Immature natural killer cell (primary cell): ENCODE measurements at places on chromosomes 5 and 9.
A peak's percentile ranks its signal among the peaks of the same experiment; 100 is the strongest.

DNA sequence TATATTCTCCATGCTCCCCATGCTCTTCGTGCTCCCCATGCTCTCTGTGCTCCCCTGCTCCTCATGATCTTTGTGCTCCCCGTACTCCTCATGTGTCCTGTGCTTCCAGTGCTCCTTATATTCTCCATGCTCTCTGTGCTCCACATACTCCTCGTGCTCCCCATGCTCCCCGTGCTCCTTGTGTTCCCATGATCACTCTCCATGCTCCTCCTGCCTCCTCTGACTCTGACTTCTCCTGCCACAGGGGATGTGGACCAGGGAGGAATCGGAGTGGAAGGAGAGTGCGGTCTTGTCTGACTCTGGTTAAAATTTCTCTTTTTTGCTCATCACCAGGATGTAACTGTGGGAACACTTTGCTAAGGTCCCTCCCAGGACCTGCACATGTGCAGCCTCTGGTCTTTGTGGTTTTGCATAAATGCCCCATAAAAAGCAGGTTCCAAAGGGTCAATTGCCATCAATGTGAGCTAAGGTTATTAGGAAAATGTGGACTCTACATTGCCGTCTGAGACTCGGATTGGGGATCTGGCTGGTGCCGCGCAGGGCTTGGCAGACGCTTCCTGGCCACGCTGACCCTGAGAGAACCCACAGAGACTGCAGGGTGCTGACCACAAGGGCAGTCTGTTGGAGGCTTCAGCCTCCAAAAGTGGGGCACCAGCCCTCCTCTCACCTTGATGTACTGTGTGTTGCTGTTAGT is 52.5 kb downstream of the TRIP13 start:
- DNase-seq, result no peak

DNA sequence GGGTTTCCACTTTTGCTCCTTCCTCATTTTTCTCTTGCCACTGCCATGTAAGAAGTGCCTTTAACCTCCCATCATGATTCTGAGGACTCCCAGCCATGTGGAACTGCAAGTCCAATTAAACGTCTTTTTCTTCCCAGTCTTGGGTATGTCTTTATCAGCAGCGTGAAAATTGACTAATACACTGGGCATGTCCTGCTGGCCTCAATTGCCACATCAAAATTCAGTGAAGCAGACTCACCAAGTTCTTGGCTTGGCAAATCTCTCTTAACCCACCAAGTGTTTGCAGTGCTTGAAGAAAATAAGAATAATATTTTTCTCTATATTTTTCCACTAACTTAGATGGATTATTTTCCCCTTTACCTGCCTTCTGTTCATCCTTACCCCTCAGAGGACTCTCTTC is 212.0 kb downstream of the BRINP1 start:
- no peak for DNase-seq

GRCh38 chr9:130940027-130940549 is 1.0 kb upstream of the FIBCD1 start:
- DNase-seq, result no peak

DNA sequence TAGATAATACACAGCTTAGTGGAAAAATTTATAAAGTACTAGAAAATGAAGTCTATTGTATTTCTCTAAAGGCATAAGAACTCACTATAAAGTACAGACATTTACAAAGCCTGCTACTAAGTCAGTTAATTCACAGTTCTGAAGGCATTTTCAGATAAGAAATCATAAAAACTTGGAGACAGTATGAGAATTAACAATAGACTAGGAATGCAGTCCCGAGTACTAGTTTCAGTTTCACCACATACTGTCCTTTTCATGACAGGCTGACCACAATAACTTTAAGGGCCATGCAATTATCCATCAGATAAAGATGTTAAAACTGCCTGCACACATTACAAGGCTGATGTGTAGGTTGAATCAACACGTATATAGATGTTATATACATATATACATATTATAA is 362.6 kb upstream of the SMC2 start:
- DNase-seq, result no peak

DNA sequence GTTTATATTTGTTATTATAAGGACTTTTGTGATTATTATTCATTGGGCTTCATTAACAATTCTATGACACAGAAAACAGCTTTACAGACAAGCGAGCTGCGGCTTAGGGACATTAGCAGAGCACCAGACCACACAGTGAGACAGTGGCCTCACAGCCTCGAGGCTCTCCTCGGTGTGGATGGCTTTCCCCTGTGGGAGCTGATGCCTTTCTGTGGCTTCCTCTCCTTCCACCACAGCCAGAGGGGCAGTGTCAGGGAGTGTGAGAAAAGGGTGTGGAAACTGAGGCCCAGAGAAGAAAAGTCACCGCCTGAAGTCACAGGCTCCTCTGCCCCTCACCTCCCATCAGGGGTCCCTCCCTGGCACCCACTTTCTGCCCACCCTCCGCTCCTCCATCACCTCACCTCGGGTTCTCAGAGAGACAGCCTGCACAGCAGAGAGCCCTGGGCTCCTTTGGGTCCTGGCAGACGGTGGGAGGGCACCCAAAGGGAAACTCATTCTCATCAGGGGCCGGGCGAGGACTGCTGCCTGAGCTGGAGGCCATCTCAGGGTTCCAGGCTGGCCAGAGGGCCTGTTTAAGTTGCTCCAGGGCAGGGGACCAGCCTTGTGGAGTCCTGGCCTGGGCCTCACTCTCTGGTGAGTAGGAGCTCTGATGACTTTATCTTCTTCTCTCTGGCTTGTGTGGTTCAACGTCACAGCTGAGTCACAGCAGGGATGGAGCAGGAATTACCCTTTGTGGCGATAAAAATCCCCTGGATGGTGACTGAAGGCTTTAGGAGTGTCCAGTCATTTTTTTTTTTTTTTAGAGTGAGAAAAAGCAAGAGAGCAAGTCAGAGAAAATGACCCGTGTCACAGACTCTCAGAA is 830 bp downstream of the TRAF1 start:
- peak; percentile 64 for DNase-seq

DNA sequence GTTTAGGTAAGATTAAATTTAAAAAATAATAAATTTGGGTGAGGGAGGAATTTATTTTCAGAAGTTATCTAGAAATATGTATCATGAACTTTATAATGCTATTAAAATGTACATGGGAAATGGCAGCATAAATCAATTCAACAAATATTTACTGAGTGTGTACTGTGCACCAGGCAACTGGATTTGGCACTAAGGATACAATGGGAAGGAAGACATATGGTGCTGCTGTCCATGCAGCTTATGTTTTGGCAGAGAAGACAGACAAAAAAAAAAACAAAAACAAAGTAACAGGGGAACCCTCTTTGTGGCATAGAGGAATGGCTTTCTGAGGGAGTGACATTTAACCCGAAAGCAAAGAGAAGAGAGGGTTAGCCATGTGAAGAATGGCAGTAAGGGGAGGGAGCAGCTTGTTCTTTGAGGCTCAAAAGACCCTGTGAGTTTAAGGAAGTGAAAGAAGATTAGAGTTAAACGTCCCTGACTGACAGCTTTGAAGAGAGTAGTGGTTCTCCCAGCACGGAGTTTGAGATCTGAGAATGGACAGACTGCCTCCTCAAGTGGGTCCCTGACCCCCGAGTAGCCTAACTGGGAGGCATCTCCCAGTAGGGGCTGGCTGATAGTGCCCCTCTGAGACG is 23.9 kb downstream of the CNTRL start:
- no peak for DNase-seq

DNA sequence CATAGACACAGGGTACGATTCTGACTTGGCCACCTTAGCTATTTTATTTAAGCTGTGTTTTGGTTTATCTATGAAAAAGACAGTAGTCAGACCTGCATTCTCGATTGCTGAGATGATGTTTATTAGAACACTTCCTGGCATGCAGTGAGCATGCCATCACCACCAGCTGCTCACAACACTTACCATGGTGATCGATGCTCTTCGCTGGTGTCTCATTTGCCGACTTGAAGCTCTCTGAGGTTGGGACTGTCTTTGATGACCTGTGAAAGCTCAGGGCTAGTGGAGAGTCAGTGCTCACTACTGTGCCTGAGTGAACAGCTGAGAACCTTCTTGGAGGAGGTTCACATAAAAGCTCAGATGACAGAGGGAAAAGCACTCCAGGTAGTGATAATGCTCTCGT is 4.4 kb upstream of the C9orf153 start:
- no peak for DNase-seq

- no peak for DNase-seq
Observed at GRCh38 chr9:15068261-15068660, 158.0 kb upstream of the FREM1 start.

- no peak for DNase-seq
Observed at GRCh38 chr5:41127967-41128690, 57.0 kb upstream of the MROH2B start.

DNA sequence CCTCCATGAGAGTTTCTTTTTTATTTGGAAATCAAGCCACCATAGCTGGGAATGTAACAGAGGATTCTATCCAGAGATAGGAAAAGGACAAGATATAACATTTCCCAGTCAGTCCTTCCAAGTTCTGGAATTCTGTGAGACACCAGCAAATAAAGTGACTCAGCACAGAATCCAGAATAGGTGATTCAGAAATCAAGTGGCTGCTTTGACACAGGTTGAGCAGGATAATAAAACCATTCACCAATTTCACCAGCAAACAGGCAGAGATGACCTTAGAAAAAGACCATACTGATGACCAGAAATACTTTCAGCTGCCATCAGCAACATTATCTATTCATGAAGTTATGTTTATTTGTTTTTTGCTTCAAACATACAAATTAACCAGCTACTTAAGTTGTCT is 491.5 kb upstream of the TUSC1 start:
- DNase-seq, result no peak

GRCh38 chr9:68505681-68506409 is 34.8 kb downstream of the TMEM252 start:
- DNase-seq, result no peak

DNA sequence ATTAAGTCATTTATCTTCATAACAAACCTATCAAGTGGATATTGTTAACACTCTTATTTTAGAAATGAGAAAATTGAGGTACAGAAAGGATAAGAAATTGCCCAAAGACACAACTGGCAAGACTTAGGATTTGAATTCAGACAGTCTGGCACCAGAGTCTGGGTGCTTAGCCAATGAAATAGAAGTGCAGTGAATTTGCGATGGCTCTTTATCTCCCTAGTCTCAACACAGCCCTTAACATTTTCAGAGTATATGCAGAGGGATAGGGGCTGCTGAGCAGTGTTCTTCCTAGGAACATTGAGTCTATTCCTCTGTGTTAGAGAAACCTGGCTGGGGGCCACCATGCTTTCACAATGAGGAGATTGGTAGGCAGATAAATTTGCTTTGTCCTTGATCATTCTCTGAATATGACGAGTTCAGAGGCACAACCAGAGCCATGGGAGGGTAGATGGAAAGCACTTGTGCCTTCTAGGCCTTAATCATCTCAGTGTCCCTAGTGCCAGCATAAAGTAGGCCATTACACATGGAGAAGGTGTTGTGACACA is 6.1 kb upstream of the FSD1L start:
- no peak for DNase-seq

- no peak for DNase-seq
Observed at GRCh38 chr5:178407646-178408045, 175.0 kb upstream of the PHYKPL start.

GRCh38 chr5:74380193-74380592 is 260.3 kb downstream of the ENC1 start:
- DNase-seq, result no peak

DNA sequence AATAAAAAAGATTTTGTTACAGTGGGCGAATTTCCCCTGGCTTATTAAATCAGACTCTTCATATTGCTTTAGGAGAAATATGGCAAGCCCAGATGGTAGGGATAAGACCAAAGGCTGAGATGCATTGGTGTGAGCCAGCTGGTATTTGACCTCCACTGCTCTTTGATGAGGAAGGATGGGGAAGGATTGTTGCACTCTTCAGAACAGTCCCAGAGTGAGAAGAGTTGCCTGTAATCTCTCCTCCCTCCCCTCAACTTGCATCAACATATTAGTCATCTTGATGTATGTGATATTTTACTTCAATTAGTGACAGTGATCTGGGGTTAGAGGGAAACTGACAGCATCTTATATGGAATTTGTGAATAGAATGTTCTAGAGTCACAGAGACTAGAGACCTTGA is 136.6 kb downstream of the ADAMTS12 start:
- DNase-seq, result no peak

DNA sequence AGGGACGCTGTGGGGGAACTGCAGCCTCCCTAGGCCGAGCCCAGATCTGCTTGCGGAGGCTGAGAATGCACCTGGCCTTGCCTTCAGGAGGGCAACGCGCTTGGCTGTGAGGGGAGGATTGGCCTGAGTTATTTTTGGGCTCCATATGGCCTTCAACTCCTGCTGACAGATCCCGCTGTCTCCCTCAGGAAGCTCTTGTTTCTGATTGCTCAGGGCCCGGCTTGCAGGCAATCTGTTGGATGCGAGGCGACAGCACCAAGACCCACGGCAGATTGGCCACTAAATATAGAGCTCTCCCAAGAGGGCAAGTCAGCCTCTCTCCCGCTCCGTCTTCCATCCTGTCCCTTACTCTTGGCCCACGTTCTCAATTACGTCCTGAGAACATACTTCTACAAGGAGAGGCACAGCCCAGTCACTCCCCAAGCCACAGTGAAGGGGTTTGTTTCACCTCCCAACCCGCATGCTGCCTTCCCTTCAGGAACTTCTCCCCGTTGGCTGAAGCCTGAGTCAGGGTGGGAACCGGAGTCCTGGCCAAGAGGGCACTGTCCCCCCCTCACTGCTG is 53.6 kb downstream of the RASGEF1C start:
- no peak for DNase-seq

- DNase-seq, result peak; percentile 26
Observed at GRCh38 chr5:473551-474192, 30.7 kb downstream of the EXOC3 start.

GRCh38 chr9:105103776-105104175 is 140.7 kb upstream of the SLC44A1 start:
- DNase-seq, result no peak

- DNase-seq, result no peak
Observed at GRCh38 chr5:24633715-24634325, 11.0 kb downstream of the CDH10 start.

DNA sequence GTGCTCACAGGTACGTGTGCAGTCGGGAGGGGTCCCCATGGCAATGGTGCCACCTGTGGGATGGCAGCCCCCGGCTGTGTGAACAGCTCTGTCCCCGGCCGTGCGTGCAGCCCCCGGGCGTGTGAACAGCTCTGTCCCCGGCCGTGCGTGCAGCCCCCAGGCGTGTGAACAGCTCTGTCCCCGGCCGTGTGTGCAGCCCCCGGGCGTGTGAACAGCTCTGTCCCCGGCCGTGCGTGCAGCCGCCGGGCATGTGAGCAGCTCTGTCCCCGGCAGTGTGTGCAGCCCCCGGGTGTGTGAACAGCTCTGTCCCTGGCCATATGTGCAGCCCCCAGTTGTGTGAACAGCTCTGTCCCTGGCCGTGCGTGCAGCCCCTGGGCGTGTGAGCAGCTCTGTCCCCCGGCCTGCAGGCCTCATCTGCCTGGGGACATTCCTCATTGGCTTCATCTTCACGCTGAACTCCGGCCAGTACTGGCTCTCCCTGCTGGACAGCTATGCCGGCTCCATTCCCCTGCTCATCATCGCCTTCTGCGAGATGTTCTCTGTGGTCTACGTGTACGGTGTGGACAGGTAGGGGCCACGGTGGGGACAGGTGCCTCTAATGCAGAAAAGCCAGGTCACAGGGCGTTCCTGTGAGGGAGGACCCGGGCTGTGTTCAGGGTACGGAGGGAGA is 5.9 kb upstream of the SLC6A18 start:
- DNase-seq, result no peak
